ENCODE measurements at places on chromosomes 13 and 19. TPM values are rescaled to one million over a fixed set of nuclear protein-coding genes. Genes with fewer than 3 reads are reported as not detected.

DNA sequence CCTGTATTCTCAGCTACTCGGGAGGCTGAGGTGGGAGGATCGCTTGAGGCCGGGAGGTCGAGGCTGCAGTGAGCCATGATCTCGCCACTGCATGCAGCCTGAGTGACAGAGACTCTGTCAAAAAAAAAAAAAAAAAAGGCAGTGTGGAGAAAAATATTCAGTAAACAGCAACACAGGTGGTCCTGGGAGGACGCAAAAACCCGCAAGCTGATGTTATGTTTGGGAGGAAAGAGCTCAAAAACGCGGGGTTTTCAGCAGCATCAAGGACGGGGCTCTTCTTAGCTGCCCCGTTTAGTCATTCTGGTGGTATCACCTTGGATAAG lies 599 bp upstream of the ZNF784 start:
- no peak for DNase-seq

- DNase-seq = no peak
Measured at GRCh38 chr13:33745370-33746324, 72.3 kb upstream of the RFC3 start.

- DNase-seq = no peak
Measured at GRCh38 chr19:35320065-35320713, 8.8 kb upstream of the CD22 start.

- DNase-seq = no peak
Measured at GRCh38 chr19:2986951-2987524, 9.7 kb downstream of the TLE6 start.

DNA sequence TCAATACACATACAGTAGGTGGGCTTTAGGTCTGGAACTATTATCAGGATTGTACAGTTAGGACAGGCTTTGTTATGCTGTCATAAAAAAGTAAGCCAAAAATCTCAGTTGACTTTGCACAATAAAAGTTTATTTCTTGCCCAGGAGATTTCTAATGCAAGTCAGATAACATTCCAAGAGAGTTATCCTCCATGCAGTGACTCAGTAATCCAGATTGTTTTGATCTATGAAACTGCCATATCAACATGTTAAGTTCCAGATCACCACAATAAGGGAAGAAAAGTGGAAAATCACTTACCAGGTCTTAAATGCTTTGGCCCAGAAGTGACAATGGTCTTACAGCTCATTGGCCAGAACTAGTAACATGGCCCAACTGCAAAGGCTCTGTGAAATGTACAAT lies 636.2 kb upstream of the KLF12 start:
- DNase-seq = no peak

DNA sequence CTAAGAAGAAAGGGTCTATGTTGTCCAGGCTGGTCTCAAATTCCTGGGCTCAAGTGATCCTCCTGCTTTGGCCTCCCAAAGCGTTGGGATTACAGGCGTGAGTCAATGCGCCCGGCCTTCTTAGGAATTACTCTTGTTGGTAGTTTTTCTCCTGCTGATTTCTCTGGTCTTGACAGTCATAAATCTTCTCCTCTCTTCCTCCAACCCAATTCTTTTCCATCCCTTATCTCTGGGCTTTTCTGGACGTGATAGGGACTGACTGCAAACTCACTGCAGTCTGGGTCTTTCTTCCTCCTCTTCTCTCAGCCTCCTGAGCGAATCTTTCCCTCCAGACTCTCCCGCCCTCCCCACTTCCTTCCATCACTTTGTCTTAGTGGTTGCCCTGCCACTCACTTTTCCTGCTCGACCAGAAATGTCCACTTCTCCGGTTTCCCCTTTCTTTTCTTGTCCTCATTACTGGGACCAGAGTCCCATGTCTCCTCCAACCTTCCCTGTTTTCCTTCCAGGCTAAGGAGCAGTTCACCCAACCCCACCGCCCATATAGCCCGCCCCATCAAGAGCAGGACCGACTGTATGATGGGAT lies 21.9 kb upstream of the TIMM44 start:
- DNase-seq = no peak

DNA sequence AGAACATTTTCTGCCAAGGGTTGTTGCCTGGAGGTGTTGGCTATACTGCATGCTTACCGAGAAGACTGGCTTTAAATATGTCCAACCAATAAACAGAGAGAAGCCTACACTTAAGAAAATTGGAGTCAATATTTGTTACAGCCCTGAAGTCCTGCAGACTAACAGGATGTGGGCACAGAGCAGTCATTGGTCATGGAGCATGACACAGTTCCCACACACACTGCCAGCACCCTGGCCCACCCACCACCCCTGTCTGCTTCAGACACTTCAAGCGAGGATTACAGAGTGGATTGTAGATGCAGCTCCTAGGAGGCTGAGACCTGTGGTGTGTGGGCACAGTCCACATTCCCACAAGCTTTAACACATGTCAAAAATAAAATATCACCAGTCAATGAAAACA lies 21.0 kb upstream of the SERP2 start:
- DNase-seq = no peak

GRCh38 chr13:110319397-110319773 lies 12.3 kb downstream of the COL4A2 start:
- DNase-seq = no peak

GRCh38 chr13:31286930-31287329 lies 87.2 kb downstream of the B3GLCT start:
- no peak for DNase-seq

DNA sequence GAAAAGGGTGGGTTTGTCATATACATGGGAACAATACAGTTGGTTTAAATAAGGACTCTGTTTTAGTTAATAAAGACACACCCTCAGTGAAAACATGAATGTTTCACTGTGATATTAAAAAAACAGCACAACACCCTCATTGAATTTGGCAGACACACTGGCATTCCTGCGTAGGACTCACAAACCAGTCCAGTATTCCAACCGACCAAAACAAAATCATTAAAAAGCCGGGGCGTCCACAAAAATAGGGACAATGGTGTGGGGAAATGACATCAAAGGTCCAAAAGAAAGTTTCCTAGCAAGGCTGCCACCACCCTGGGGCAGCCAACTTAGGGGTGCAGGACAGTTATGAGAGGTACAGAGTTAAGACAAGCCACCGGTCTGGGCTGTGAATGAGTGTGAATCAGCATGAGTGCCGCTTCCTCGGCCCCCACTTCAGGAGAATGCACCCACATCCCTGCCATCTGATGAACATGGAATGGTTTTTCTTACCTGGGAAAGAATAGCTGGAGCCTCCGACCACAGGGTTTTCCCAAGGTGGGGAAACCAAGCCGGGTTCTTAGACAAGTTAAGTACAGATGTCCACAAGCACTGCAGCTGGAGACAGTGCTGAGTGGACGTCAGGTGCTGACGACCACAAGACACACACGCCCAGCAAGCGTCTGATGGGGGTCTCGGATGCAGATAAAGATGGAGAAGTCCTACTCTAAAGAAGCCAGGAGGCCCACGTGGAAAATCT lies 73.3 kb downstream of the KLF2 start:
- DNase-seq = no peak

DNA sequence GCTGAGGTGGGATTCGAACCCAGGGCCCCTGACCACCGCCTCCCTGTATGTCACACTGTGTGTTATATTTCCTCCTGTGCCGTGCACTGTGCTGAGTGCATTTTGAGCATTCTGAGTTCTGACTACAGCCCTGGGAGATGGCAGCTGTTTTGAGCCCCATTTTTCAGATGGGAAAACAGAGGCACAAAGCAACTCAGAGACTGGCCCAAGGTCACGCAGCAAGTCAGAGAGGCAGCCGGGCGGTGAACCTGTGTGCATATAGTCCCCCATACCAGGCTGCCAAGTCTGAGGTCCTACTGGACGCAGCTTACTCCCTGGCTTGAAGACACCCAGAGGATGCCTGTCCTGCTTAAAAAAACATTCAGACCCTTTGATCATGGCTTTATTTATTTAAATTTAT lies 17.7 kb downstream of the MYH14 start:
- DNase-seq = no peak

The CPAMD8 gene
- total RNA-seq = 12.5 TPM

The SLC6A16 gene
- total RNA-seq = 1.1 TPM

The PLIN5 gene
- total RNA-seq = 44.2 TPM

The DPF1 gene
- total RNA-seq = 0.40 TPM

The CGB3 gene
- total RNA-seq = not detected

The ADAMTS10 gene
- 10.0 TPM for total RNA-seq

The YJU2 gene
- total RNA-seq = 8.3 TPM

The IL4I1 gene
- total RNA-seq = not detected

The KLC3 gene
- total RNA-seq = not detected

The DIAPH3 gene
- 0.22 TPM for total RNA-seq

The TLE2 gene
- 66.5 TPM for total RNA-seq

The KCNJ14 gene
- 0.35 TPM for total RNA-seq

The PVR gene
- total RNA-seq = 40.7 TPM

All from left ventricle myocardium superior (tissue), 1 donor.